ENCODE measurements at places on chromosomes 1 and 21.

DNA sequence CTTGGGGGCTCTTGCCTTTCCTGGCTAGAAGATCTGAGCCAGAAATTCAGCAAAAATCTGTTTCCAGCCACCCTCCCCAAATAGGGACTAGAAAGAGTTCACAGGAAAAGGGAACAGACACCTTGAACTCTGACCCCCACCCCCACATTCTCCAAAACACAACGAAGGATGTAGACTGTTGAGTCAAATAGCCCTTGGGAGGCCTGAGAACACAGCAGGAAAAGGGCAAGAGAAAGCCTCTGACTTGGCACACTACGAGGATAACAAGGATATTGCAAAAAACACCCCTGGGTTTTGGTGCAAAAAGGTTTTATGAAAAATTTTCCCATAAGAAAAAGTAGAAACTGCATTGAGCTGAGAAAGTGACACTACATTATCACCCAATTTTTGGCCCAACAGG lies 1.9 kb upstream of the YRDC start:
- DNase-seq = no peak

DNA sequence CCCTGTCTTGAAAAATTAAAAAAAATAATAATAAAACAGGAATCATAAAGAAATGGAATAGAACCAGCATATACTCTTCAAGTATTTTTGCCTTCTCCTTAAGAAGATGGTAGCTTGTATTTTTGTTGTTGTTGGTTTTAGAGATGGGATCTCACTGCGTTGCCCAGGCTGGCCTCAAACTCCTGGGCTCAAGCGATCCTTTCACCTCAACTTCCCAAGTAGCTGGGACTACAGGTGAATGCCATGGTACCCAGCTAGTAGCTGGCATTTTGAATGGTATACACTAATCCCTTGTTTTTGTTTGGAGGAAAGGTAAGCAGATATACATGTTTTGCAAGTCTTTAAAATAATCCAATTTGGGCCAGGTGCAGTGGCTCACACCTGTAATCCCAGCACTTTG lies 34.7 kb upstream of the ERO1B start:
- DNase-seq = no peak

DNA sequence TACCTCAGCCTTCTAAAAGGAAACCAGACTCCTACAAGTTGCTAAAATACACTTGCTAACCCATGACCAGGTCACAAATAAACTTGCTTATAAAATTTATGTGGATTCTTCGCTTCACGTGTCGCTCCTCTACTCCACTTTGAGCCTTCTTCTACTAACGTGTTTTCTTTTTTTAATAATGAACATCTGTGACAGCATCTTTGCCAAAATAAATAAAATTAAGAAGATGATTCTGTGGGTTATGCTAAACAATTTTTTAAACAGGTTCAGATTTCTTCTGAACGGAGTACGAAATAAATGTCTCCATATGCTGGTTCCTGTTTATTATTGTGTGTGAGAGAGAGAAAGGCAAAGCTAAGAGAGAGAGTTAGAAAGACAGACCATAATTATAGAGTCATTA lies 735.8 kb downstream of the LTN1 start:
- DNase-seq = no peak

- DNase-seq = no peak
Observed at GRCh38 chr1:12059722-12060464, 3.2 kb upstream of the TNFRSF8 start.

- DNase-seq = no peak
Observed at GRCh38 chr1:15388201-15388880, 21.3 kb upstream of the EFHD2 start.

DNA sequence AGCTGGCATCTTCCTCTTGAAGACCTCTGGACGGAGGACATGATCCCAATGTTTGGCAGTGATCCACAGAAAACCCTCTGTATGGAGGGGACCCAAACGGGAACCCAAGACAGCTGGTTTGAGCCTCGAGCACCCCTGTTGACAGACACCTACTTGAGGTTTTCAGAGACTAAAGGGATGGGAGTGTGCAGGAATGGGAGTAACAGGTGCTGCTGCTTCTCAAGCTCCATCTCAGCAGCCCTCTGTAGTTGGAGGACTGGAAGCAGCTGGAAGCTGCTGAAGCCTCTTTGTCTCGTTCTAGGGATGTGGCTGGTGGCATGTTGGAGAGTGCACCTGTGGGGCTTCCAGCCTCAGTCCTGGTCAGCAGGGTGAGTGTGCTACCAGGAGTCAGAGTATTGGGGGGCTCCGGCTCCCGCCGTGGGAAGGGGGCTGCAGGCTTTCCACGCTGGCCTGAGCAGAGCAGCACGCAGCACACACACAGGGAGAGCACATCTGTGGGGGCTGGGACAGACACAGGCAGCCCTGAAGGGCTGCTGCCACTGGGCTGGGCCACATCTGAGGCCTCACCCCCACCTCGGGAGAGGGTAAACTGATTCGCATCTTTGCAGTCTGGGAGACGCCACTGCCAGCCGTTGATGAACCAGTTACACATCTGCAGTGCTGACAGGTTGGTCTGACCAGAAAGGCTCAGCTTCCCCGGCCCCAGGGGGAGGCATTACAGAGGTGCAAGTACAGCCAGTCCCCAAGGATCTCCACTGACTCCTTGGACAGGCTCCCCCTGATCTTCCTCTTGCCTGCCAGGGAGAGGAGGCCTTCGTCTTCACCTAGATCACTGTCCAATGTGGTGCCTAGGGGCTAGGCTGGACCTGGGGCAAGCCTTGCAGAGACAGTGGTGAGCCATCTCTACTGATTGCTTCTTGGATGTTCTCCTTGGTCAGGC lies 56.6 kb downstream of the ADSS2 start:
- DNase-seq = no peak

- no peak for DNase-seq
Observed at GRCh38 chr1:47436979-47437446, 831 bp upstream of the FOXD2 start.

DNA sequence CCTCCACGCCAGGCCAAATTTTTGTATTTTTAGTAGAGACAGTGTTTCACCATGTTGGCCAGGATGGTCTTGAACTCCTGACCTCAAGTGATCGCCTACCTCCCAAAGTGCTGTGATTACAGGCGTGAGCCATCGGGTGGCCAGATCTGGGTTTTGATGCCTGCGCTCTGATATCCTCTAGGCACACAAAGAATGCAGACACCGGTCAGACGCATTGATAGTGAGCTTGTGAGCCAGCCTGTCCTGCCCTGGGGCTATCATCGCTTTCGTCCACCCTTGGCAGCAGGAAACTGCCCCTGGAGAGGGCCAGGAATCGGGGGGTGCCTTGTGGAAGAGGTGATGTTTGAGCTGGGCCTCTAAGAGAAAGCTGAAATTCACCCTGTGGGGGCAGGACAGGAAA lies 4.0 kb downstream of the FBLIM1 start:
- no peak for DNase-seq

- no peak for DNase-seq
Observed at GRCh38 chr1:16614361-16615252, 1.2 kb upstream of the NBPF1 start.

GRCh38 chr1:228306275-228307217 lies 98.7 kb downstream of the OBSCN start:
- no peak for DNase-seq

GRCh38 chr1:189374816-189375215 lies 1102.8 kb downstream of the BRINP3 start:
- DNase-seq = no peak

DNA sequence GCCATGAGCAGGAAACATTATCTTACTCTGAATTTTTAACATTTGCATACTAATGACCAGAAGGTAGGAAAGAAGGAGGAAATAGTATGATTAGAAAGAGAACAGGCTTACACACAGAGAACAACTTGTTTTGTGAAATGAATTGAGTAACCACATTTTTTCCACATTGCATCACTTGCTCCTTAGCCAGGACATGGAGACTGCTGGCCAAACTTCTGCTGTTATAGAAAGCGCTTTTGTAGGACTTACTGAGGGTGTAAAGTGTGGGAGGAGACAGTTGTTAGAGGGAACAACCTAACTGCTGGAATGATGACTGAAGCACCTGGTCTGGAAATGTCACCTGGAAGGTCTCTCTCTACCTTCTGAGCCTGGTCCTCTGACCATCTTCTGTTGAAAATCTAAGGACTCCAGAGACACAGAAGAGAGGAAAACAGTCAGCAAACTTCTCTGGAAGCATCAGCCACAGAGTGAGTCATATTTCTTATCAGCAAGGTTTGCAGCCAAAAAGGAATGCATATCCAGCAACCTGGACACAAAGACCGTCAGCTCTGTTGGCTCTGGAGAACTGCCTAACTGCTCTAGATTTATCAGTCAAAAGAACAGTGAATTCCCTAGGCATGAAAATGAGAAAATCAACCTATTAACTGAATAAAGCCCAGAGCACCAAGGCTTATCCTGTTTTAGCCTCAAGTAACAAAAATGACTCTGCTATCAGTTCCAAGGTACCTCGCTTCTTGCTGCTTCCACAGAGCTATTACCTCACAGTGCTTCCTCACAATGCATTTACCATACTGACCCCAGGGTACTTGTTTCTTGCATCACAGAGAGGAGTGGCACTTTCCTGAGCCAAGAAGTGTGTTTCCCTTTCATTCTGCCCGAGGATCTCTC lies 88.0 kb upstream of the SLFNL1 start:
- no peak for DNase-seq
